Forelimb muscle (tissue), 1 donor: ENCODE measurements at places on chromosomes 5 and 9. TPM values are rescaled to one million over a fixed set of nuclear protein-coding genes. Genes with fewer than 3 reads are reported as not detected.

Gene HINT1
- polyA plus RNA-seq, result 358 TPM

DNA sequence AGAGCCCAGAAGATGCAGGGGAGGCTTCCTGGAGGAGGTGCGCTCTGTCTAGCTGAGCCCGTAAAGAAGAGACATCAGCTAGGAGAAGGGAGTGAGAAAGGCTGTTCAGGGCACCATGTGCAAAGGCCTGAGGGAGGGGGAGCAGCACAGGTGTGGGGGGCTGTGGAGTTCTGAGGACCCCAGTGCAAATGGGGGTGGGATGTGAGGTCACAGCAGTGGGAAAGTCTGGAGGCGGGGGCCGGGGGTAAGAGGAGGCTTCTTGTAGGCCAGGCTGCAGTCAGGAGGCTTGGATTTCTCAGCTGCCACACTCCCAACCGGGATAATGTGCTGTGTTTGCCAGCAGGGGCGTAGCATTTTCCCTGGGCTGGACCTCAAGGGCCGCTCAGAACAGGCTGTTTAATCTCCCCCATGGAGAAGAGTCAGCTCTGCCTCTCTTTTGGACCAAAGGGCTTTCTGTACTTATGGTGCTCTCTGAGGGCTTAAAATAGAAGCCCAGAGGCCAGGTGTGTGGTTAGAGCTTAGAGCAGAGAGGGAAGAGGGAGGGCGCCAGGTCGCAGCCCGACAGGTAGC is 5.7 kb downstream of the NEURL1B start:
- no peak for DNase-seq

- no peak for DNase-seq
These were observed 26.3 kb downstream of the GSN start for GRCh38 chr9:121294151-121294743.

DNA sequence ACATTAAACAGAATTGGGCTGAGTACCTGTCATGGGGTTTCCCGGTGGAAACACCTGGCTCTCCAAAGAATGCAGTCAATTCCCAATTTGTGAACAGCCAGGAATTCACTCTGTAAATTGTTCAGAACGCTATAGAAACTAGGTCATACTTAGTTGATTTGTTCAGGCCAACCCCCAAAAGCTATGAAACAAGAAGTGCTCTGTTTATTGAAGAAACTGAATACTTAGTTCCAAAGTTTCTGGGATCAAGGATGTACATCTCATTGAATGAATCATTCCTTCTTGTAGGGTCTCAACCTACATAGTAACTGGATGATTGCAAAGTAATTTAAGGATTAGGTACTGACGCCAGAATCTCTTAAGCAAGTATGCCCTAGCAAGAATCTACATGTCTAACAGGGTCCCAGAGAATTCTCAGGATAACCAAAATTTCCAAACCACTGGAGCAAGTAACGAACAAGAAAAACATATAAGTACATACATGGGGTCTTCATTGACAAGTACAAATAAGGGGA is 659 bp upstream of the TUSC1 start:
- no peak for DNase-seq

GRCh38 chr5:149916334-149917072 is 28.1 kb downstream of the PDE6A start:
- no peak for DNase-seq

DNA sequence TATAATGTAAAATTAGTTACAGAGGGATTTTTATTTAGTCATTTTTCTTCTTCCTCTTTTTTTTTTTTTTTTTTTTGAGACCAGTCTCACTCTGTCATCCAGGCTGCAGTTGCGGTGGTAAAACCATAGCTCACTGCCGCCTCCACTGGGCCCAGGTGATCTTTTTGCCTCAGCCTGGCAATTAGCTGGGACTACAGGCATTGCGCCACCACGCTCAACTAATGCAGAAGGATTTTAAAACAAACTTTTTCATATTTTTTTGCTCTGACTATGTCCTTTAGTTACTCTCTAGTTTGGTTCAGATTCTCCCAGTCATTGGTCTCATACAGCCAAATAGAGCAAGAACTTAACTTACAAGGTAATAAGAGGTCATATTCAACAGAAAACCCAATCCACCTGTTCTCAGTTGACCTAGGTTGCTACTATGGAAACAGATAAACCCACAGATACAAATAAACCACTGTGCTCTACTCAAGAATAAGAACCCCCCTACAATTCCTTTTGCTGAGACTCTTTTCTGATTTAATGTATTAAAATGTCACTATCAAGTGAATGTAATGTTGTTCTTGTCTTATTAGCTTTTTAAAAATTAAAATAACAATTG is 50.1 kb upstream of the TTC39B start:
- no peak for DNase-seq

DNA sequence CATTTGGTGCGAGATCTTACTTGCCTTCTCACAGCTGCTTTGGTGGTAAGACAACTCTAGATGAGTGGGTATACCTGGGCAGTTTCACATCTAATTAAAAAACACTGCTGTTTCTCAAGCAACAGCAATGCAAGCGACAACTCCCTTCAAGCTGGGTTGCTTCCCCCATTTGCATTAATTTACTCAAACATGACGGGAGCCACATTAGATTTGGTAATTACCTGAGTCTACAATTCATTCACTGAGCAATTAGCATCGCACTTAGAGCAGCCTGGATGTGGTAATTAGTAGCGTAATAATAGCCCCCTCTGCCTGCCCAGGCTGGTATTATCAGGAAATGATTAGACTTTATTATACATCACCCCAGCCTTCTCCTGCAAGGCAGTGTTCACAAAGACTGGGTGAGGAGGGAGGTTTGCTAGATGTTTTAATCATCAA is 73.4 kb downstream of the FBXO38 start:
- no peak for DNase-seq

Gene CCIN
- 0.58 TPM for polyA plus RNA-seq

DNA sequence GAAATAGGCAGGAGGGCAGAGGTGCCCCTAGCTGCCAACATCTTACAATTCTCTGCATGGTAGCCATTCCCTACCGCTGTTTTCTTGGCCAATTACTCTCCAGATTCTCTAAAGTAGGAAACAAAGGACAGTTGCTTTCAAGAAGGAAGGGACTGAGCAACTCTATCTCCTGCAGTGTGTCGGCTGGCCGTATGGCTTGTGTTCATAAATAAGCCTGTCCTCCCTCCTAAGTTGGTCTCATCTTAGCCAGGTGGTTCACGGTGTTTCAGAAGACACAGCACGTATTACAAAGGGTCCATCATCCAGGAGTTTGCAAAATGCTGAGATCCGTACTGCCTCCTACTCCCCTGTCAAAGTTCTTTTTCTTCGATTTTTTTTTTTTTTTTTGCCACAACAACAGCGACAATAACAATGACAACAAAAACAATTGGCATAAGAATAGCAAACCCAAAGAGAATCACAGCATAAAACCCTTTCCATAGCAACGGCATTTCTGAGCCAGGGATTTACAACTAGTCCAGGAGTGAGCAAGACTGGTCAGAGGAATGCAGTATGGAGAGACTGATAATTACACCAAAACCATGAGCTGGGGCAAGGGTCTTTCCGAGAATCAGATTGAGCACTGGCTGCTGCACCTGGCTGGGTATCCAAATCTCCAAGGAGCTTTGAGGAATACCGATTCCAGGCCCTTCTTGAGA is 212.8 kb downstream of the SLIT3 start:
- DNase-seq, result no peak

Gene CDK9
- 48.2 TPM for polyA plus RNA-seq
